Amniotic stem cell (primary cell): ENCODE measurements at places on chromosomes 3 and 15.
A peak's percentile ranks its signal among the peaks of the same experiment; 100 is the strongest.

DNA sequence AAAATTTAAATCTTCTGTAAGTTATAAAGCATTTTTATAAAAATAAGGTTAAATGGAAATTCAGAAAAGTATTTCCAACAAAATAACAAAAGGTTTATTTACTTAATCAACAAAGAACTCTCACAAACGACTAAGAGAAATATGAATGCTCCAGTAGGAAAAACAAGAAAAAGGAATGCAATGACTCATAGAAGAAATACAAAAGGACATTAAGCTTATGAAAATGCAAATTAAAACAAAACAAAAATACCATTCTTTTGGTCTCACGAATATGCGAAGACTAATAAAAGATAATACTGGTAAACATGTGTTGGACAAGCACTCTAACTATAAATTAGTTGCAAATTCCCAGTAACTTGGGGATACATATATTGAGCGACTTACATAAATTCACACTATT is 17.5 kb upstream of the TBC1D5 start:
- no peak for DNase-seq

- DNase-seq, result peak; percentile 13
These were observed 93.9 kb upstream of the CCDC80 start for GRCh38 chr3:112734736-112735350.

DNA sequence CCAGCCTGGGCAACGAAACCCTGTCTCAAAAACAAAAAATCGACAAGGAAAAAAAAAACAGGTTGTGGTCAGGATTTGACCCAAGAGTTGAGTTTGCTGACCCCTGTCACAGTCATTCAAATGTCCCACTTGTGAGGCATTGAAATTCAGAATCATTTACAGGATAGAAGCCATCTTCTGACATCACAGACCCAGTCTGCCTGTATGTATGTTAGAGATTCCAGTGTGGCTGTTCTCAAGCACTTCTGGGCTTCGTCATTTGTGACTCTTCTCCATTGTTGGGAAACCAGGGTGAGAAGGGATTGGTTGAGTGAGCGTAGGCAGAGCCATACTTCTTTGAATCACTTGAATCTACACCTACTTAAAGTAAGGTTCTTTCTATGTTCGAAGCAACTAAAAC is 57.1 kb downstream of the LMLN start:
- DNase-seq, result no peak

- DNase-seq, result no peak
These were observed 30.8 kb downstream of the ACSBG1 start for GRCh38 chr15:78203346-78204225.

DNA sequence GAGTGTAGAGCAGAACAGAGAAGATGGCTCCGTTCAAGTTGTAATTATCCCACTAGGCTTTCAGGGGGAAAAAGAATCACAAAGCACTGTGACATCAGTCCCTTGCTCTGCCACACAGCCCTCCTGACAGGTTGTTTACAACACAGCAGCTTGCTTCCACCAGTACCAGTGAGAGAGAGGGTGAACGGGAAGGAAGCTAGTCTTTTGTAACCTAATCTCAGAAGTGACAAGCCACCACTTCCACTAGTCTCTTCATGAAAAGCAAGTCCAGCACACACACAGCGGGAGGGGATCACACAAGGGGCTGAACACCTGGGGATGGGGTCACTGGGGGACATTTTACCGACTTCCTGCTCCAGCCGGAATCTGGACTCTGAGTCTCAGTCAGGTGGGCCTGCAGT is 86.3 kb downstream of the FAM81A start:
- no peak for DNase-seq

DNA sequence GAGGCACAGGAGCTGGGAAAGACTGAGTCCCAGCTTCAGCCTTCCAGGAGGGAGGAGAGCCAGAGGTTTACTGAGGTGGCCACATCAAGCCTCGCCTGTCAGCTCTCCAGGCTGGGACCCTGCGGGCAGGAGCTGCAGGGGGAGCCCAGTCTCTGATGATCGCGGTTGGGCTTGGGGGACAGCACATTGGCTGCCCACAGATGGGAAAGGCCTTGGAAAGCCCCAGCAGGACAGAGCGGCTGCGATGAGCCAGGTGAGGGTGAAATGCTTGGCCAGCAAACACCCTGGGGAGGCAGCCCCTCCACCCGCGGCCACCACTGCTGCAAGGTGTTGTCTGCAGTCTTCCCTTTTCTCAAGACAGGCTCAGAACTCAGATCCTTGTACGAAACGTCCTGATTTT is 31.2 kb downstream of the SEC61A1 start:
- no peak for DNase-seq
